ENCODE measurements at places on chromosomes 2 and 18. TPM values are rescaled to one million over a fixed set of nuclear protein-coding genes. Genes with fewer than 3 reads are reported as not detected.

The IL37 gene
- not detected for total RNA-seq

The SAG gene
- total RNA-seq = not detected

GRCh38 chr2:9222239-9222892 is 15.8 kb downstream of the ASAP2 start:
- DNase-seq = no peak

- no peak for DNase-seq
Observed at GRCh38 chr2:178428396-178428806, 22.6 kb downstream of the PRKRA start.

GRCh38 chr2:206477296-206477695 is 34.0 kb downstream of the ADAM23 start:
- DNase-seq = no peak

The LOXL3 gene
- 0.88 TPM for total RNA-seq

- peak; percentile 85 for DNase-seq
Observed at GRCh38 chr2:135985018-135985825, at the start of gene DARS1. DARS1 (minus strand) TSS chr2:135985626; CDS start chr2:135985468, 158 bp downstream.

- peak; percentile 57 for DNase-seq
Observed at GRCh38 chr2:34012715-34013302, 413.7 kb upstream of the FAM98A start.

DNA sequence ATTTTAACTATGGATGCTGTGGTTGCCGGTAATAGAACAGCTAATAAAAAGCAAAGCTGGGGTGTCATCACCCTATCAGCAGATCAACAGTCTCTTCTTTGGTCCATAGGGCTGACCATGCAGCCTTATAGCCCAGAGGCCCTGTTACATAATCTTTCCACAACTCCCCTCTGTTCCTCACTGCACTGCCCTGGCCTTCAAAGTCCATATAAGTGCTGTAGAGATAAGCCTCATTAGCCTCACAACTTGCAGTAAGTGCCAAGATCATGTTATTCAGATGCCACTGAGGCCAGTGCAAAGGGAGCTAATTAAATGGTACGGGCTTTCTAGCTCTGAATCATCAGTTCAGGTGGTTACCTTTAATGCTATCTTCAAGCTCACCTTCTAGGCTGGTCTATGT is 89.7 kb upstream of the CXCR4 start:
- DNase-seq = no peak

- DNase-seq = no peak
Observed at GRCh38 chr2:209526561-209526960, 102.7 kb downstream of the MAP2 start.

GRCh38 chr2:173054466-173054865 is 21.2 kb upstream of the MAP3K20 start:
- no peak for DNase-seq

GRCh38 chr18:34802959-34803358 is 92.9 kb downstream of the DTNA start:
- no peak for DNase-seq

The ST8SIA5 gene
- total RNA-seq = 0.09 TPM

The LYPD6 gene
- 1.6 TPM for total RNA-seq
